ENCODE measurements at places on chromosomes 4 and X.

GRCh38 chrX:72685810-72686456 is 28.2 kb downstream of the PHKA1 start:
- DNase-seq = no peak

DNA sequence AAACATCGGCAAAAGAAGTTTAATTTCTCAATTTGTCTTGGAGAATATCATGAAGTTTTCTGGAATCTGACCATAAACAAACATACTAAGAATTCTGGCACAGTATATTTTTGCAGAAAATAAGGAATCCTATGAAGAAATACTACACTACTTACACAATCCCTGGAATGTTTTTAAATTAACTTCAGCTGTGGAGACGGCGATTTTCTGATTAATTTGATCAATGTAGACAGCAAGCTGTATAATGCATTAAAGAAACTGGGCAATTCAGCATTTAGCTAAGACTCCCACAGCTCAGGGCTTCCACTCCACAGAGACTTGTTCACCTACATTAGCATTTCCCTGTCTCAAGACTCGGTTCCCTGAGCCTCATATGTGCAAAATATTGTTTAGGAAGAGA is 12.2 kb downstream of the EGFL6 start:
- no peak for DNase-seq

DNA sequence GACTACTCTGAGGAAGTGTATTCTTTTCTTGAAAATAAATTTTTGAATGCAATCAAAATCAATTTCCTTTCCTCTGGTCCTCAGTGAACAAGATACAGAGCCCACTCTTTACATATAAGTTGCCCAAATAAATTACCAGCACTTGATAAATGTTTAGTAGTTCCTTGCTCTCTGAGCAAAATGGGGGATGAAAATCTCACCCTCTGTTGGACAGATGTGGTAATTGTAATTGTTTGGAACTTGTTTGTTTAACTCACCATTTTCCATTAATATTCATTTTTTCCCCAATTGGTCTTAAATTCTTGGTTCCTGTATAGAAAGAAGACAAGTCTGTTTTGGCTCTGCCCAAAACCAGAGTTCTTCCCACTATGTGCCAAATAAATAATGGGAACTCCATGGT is 146.3 kb downstream of the LDB2 start:
- DNase-seq = no peak

DNA sequence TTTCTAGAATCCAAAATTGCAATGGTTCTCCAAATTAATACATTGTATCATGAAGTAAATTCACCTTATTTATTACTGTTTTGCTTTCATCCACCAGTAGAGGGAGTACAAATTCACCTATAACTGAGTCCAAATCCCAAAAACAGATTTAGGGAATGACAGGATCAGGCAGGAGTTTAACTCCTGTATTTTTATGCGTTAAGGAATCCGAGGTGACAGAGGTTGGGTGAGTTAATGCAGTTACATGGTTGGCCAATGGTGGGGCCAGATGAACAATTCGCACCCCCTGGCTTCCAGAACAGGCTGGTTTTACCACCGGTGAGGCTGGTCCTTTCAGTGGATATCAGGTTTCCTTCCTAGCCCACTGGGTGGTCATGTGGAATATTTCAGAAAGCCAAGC is 82.4 kb downstream of the MTNR1A start:
- no peak for DNase-seq

- no peak for DNase-seq
These were observed 4.1 kb downstream of the JADE3 start for GRCh38 chrX:46916273-46916672.

DNA sequence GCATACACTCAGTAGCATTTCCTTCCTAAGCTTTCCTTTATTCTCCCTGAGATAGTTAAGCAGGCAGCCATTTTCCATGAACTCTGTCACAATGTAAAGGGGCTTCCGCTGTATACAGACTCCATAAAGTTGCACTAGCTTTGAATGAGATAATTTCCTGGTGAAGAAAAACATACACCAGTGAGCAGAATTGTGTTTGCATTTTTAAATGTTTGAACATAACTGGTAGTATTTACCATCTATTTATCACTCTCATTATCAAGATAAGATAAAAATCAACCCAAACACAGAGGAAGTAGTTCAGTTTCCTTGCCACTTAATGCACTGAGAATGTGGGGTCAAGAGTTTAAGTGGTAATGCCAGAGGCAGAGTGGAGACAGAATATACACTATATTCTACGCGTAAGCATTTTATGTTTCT is 54.1 kb downstream of the TXK start:
- DNase-seq = no peak

DNA sequence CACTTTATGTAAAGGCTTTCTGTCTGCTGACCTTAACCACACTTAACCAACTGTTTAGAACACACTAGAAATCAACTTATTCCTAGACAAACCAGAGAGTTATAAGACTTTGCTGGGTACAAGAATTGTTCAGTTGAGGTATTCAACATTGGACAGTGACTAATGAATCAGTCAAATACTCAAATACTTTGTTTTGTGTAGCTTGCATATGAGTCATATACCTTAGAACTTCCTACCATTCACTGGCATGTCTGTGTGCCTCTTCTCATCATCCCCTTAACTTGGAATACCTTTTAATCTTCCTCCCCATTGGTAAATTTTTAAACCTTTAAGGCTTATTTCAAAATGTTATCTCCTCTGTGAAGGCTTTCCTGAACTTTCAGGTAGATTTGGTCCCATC is 708.8 kb upstream of the GRIA3 start:
- no peak for DNase-seq

GRCh38 chr4:184328022-184328736 is 110.5 kb upstream of the ENPP6 start:
- no peak for DNase-seq

DNA sequence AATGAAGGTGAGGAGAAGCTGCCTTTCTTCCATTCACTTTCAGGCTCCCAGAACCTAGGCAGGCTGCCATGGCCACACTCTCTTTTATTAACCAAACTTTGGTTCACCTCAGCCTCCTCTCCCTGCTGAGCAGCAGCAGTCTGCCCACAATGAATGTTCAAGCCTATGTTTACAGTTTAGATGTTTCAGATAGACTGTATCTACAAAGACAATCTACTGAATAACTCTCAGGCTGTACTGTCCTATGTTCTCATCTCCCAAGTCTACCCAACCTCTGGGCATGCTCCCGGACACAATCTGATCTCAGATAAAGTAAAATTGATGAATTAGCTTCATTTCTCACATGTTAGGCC is 59.2 kb upstream of the TMEM164 start:
- no peak for DNase-seq

DNA sequence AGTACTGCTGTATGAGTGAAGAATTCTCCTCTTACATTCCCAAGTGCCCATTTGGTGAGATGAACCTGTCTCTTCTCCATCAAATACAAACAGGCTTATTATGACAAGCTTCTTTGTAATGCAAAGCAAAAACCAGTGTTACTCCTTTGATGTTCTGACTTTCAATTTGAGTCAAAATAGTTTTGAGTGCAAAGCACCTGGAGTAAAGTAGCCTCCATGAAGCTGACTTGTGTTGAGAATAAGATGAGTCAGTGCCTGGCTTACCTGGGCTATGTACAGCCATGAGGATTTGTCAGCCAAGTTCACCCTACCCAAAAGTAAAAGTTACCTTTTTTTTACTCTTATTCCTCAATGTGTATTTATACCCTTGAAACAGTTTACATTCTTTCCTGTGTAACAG is 132.5 kb upstream of the FMR1 start:
- no peak for DNase-seq

DNA sequence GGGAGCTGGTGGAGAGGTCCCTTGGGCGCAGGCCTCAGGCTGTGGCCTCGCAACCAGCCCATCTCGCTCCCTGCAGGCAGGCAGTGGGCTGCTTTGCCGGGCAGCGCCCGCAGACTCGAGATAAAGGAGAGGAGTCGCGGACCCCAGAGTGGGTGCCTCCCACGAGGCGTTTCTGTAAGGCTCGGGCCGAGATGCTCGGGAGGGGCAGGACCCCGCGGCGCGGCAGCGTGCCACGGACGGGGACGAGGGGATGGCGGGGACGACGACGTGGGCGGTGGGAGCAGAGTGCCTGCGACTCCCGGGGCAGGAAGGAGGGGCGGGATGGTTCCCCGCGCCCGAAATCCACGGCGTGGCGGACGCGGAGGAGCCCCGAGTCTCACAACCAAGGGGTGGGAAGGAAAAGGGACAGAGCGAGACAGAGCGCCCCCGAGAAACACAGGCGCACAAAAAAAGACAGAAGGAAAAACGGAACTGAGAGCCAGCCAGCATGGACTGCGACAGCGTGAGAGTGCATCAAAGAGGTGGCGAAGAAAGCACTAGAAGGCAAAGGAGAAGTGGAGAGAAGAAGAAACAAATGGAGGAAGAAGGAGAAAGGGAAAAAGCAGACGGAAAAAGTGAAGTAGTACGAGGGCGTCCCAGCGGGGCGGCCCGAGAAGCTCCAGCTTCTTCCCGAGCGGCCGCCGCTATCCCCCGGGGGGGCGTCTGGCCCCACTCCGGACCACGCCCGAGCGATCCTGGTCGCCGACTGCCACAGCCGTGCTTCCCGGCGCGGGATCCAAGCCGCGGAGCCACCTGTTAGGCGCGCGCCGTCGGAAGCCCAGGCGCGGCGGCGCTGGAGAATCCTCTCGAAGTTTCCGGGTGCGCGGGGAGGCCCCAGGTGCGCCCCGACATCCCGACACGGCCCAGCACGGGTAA is 1.5 kb downstream of the BEND4 start:
- no peak for DNase-seq

DNA sequence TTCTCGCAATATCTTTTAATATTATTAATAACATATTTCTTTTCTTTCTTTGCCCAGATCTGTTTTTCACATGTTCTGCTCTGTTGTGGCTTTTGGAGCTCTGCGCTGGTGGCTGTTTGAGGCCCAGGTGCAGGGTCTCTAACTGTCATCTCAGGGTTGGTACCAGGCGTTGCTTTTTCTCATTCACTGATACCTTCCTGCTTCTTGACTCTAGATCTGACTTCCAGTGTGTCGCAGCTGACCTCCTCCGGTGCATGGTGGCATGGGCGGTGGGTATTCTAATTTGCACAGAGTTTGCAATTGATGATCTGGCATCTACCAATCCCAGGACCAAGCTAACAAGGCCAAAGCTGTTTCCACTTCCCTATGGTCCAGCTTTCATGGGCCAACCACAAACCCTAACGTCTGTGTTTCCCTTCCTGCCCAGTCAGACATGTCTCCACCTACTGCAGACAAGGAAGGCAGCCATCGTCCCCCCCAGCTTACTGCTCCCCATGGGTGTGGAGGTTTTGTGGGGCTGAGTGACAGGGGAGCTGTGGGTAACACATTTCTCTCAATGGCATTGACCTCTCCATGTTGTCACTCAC is 25.2 kb downstream of the LETM1 start:
- no peak for DNase-seq

DNA sequence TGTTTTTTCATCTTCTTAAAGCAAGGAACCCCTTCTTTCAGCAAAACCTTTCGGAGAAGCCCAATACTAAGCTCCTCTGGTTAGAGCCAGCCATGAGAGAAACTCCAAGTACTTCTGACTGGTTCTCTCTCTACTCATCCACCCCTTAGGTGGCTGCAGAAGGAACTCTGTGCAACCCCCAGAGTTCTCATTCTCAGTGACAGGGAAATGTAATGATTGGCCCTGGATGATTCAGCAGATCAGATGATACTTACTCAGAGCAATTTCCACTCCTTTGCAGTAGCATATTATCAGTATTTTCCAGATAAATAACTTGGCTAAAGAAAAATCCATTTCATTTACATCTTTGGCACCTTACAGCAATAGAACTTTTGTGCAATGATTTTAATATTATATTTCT is 3.2 kb downstream of the SPP1 start:
- DNase-seq = no peak

DNA sequence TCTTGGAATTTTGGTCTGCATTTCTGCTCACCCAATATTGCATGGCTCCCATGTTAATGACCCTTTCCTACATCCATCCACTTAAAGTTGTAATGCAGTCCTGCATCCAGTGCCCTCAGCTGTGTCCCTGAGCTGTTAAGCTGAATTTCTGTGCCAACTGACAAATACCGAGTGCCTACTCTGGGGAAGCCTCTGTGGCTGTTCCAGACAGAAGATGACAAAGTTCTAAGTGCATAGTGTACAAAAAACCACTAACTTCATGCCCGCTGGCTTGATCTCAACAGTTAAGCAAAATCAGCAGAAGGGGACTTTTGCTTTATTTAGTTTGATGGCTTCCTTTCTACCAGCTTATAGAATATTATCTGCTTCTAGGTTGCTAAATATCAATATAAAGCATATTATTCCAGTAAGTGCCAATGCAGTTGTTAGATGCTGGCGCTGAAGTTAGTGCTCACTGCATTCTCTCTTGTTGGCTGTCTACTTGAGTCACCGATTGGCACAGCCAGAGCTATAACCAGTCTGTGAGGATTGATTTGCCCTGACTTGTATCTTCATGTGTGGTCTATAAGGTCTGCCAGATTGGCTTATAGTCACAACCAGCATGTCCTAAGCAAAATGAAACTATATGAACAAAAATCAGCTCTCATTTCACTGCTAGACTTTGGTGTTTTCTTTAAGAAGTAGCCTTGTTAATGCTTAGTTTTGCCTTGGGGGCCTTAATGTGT is 98.9 kb downstream of the KLHL8 start:
- DNase-seq = no peak

GRCh38 chrX:2508648-2509335 is 8.0 kb upstream of the DHRSX start:
- no peak for DNase-seq

- no peak for DNase-seq
These were observed 165.0 kb downstream of the FMR1NB start for GRCh38 chrX:148146121-148146520.

DNA sequence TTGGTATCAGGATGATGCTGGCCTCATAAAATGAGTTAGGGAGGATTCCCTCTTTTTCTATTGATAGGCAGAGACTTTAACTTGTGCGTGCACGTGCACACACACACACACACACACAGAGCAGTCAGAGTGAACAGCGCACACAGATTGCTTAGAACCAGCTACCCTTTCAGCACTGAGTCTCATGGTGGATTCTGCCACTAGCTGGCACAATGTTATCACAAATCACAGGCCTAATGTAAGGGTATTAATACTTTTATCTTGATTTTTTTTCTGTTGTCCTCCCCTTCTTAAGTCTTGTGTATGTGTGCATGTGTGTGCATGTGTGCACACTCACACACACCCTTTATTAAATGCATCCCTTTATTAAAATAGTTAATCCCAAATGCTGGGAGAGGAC is 53.2 kb downstream of the HADH start:
- DNase-seq = no peak

DNA sequence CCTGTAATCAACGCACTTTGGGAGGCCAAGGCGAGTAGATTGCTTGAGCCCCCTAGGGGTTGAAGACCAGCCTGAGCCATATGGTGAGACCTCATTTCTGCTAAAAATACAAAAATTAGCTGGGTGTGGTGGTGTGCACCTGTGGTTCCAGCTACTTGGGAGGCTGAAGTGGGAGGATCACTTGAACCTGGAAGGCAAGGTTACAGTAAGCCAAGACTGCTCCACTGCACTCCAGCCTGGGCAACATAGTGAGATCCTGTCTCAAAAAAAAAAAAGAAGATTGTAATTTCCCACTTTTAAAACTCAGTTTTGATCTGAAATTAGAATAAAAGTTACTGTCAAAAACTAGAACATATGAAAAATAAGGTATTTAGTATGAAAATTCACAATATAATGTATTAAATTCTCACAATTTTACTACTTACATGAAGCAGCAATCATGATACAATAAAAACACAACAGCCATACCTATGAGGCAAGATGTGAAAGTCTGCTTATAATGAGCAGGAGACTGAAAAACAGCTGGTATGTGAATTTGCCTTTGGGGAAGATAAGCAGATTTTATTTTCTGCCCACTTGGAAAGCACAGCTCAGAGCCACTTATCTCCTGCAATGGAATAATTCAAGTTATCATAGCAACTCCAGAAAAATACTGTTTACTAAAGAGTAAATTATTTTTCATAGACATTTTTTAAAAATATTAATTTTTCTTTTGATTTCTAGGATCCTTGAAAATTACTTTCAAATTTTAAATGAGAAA is 50.6 kb downstream of the ZGRF1 start:
- no peak for DNase-seq

Measured in iPS DF 6.9 (cell line).